ENCODE measurements at places on chromosomes 1 and 21.

DNA sequence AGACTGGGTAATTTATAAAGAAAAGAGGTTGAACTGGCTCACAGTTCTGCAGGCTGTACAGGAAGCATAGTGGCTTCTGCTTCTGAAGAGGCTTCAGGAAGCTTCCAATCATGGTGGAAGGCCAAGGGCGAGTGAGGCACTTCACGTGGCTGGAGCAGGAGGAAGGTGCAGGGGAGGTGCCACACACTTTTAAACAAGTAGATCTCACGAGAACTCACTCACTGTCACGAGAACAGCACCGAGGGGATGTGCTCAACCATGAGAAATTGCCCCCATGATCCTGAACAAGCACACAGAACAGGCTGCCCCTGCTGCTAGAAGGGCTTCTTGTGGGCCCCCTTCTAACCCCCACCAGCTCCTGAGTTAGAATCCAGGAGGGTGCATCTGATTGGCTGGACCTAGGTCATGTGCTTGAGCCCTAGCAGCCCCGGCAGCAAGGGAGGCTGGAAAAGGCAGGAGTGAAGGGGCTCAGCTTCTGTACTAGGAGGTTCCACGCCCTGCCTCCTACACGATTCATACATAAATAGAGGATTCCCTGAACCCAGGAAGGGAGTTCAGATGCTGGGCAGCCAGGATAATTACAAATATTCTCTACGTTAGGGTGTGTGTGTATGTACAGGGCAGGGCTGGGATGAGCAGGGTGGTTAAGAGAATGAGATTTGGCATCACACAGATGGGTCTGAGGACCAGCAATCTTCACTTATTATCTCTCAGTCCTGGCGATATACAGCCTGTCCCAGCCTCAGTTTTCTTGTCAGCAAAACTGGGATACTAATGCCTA, 72.8 kb upstream of the ATP5PO start:
- DNase-seq, result no peak
- no peak overlapping the region for H3K27ac ChIP-seq
- H3K4me1 ChIP-seq, result no peaks in the 10 kb centered on the region
- no peak overlapping the region for H3K4me3 ChIP-seq

GRCh38 chr1:184836141-184836540, 81.5 kb upstream of the EDEM3 start:
- no peaks in the 10 kb centered on the region for H3K27me3 ChIP-seq
- no peak for DNase-seq
- no peak overlapping the region for H3K27ac ChIP-seq
- H3K4me1 ChIP-seq, result no peaks in the 10 kb centered on the region
- H3K36me3 ChIP-seq, result no peaks in the 10 kb centered on the region

- DNase-seq, result peak; percentile 86
- H3K27ac ChIP-seq, result peak within 1 kb of the TSS; percentile 93
- H3K27me3 ChIP-seq, result no peaks in the 10 kb centered on the region
- H3K36me3 ChIP-seq, result no peaks in the 10 kb centered on the region
- peak within 1 kb of the TSS; percentile 99 for H3K4me3 ChIP-seq
Observed at GRCh38 chr1:202807926-202808757, at the start of gene KDM5B. KDM5B (minus strand) TSS chr1:202808421; CDS start chr1:202808305, 116 bp downstream.

- no peaks in the 10 kb centered on the region for H3K36me3 ChIP-seq
- H3K4me1 ChIP-seq, result peaks cover 2% of the 10 kb centered on the region
- no peaks in the 10 kb centered on the region for H3K27me3 ChIP-seq
- H3K27ac ChIP-seq, result no peak overlapping the region
- no peak overlapping the region for H3K4me3 ChIP-seq
Observed at GRCh38 chr1:2969845-2970291, 51.4 kb upstream of the ACTRT2 start.

DNA sequence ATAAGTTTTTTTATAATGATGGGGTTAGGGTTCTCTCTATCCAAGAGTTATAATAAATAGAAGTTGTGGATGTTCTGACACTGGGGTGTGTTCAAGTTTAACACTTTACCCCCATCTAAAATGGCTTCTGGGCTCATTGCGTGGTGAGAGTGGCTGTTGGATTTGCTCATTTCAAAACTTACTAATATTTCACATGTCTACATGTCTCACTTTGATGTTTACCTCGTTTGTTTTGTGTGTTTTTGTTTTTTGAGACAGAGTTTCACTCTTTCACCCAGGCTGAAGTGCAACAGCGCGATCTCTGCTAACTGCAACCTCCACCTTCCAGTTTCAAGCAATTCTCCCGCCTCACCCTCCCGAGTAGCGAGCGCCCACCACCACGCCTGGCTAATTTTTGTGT, 3.7 kb downstream of the RRP1B start:
- DNase-seq, result no peak
- no peak overlapping the region for H3K27ac ChIP-seq
- H3K27me3 ChIP-seq, result no peaks in the 10 kb centered on the region
- H3K36me3 ChIP-seq, result peaks cover 13% of the 10 kb centered on the region
- H3K4me1 ChIP-seq, result peaks cover 9% of the 10 kb centered on the region
- no peak overlapping the region for H3K4me3 ChIP-seq
